RKO (cell line): ENCODE measurements at places on chromosomes 1 and 21.

DNA sequence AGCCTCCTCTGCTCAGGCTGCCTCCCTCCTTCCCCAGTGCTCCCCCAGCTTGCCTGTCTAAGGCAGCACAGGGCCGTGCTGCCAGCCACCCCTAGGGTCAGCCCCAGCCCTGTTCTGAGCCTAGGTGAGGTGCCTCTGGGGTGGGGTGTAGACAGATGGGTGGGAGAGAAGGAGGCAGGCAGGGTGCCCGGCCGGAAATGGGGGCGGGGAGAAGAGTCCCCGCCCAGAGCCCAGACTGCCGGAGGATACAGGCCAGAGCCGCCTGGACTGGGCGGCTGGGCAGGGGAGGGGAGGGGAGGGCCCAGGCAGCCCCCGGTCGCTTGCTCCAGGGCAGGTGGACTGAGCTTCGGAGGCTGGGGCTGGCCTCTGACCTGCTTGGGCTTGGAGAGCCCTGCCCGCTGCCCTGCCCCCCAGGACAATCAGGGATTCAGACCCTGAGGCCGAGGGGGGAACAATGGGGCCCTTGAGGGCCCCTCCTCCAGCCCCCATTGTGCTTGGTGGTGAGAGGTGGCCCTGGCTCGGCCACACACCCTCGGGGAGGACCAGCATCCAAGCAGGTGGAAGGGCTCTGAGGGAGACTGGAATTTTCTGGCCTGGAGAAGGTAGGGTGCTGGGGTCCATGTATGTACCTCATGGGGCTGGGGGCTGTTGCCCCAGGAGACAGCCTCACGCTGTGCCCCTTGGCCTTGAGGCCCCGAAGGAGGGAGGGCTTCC lies at the start of gene GJC2:
Gene GJC2, plus strand, starts transcription at position 525 of the 714 bp plus-strand sequence. CDS start 7,829 bp downstream, outside the sequence.
- DNase-seq = no peak

- DNase-seq = no peak
These were observed 770 bp upstream of the RC3H1 start for GRCh38 chr1:174022976-174023277.

DNA sequence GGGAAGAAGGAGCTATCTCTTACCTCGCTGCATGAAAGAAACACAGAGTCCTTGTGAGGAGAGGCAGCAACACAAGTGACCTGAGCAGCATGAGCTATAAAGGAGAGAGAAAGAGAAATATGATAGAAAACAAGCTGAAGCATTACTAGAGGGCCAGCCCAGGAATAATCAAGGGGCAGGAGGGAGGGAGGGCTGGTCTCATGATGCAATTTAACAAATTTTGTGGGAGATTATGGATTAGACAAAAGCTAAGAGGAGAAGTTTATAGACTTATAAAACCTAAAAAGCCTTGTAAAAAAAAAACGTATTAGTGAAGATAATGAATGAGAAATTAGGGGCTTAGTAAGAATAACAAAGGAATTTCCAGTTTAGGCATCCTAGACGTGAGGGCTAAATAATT lies 5.0 kb downstream of the WDR77 start:
- DNase-seq = no peak

- DNase-seq = no peak
These were observed 5.6 kb upstream of the BSND start for GRCh38 chr1:54993140-54993539.

DNA sequence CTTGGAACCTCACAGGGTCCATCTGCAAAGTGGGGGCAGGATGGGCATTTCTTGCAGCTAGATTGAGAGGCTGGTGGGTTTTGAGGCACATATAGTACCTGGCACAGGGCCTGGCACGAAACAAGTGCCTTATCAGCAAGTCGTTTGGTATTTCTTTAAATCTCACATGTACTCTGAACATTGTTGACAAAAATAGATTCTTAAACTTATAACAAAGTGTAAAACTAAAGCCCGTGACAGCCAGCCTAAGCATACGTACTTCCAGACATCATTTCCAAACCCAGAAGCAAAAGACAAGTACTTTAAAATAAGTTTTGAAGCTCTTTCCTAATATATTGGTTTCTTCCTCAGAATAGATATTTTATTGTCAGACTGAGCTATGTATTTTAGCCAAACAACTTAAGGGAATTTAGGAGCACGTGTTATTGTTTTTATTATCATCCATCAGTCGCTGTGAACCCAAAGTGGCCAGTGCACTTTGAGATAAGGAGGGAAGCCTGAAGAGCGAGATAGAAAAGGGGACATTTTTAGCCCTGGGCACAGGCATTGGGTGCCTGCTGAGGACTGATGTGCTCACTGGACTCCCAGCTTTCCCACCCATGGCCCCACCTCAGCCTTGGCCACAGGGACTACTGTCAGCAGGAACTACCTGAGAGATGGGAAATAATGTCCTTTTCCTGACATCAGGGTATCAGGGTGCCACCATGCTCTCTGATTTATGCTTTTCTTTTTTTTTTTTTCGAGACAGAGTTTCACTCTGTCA lies 3.0 kb downstream of the FBLIM1 start:
- DNase-seq = no peak

DNA sequence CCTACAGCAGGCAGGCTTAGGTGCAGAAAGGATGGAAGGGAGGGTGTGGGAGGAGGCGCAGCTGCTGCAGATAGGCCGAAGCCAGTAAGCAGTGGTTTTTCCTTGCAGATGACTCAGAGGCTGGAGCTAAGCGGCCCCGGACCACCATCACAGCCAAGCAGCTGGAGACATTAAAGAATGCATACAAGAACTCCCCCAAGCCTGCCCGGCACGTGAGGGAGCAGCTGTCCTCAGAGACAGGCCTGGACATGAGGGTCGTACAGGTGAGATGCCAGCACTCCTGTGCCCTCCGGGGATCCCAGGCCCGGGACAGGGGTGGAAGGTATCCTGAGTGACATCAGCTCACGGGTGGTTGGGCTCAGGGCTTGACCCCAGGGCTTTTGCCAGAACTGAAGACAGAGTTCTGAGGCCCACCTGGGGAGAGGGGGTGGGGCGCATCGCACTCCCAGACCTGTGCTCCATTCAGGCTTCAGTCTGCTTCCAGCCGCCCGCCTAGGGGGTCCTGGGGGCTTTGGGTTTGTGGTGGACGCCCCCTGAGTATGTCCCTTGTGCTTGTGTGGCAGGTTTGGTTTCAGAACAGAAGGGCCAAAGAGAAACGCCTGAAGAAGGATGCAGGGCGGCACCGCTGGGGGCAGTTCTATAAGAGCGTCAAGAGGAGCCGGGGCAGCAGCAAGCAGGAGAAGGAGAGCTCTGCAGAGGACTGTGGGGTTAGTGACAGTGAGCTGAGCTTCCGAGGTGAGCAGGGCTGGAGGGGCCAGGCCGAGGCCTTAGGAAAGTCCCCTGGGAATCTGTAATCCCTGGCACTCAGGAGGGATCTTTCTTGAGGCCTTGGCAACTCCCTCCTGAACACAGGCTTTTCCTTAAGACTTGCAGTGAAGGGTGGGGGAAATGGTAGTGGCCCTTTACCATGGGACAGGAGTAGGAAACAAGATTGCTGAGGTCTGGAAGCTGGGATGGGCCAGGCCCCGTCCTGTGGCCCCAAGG lies 41.5 kb downstream of the LHX4 start:
- no peak for DNase-seq

DNA sequence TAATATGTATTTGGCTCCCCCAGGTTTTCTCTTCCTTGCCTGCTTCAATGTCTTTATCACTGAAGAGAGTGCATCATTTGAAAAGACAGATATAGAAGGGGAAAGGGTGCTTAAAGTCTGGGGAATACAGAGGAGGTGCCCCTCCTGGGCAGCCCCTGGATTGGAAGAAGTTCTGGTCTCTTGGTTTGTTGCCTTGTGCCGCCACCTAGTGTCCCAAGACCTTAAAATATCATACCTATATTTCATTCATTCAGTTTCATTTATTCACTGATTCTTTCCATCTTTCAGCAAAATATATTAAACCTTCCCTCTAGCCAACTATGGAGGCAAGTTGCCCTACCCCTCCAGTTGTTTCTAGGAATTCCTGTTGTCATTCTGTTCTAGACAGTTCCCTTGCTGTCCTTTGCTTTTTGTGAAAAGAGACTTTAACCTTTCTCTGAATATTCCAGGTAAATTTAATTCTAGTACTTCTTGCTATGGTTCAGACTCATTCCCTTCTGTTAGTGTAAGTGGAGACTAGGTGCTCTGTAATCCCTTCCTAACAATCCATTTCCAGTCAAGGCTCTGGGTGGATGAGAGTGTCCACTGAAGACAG lies 56.1 kb downstream of the MEF2D start:
- DNase-seq = peak; percentile 57

DNA sequence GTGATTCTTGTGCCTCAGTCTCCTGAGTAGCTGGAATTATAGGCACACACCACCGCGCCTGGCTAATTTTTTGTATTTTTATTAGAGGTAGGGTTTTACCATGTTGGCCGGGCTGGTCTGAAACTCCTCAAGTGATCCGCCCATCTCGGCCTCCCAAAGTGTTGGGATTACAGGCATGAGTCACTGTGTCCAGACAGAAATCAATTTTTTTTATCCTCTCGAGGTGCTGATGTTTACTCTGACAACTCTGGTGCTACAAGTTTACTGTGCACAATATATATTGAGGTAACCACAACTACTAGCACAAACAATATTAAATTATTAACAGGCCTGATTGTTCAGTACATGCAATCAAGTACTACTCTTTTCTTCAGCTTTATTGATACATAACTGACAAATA lies 39.7 kb downstream of the F13B start:
- DNase-seq = no peak

DNA sequence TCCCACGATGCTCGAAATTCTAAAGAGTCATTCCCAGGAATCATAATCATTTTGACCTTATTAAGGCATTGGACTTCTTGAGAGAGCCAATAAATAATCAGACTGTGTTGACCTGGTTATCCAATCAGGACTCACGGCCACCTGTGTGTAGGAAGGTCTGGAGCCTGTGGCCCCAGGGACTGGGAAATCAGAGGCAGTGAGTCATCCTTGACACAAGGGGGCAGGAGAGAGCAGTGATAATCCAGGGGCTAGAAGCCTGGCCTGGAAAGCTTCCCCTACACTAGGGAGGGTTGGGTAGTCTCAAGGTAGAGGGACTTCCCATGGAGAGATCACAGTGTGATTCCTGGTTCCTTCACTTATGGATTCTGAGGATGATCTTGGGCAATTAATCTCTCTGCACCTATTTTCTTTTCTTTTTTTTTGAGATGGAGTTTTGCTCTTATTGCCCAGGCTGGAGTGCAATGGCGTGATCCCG lies 4.7 kb downstream of the MR1 start:
- DNase-seq = peak; percentile 53

DNA sequence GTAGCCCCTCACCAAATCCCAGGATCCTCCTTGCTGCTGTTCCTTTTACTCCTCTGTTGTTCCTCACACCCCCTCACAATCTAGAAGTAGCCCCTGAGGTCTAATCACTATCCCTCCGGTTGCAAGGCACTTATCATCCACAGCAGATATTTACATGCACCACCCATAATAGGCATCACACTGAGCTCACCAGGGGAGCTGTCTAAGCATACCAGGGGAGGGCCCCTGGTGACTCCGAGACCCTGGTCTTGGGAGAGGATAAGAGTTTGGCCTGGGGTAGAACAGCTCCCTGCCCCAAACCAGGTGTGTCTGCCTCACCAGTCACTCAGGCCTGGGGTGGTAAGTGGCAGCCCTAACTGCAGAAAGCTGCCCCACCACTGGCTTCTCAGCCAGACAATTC lies 37.3 kb upstream of the ZC3H12A start:
- no peak for DNase-seq

DNA sequence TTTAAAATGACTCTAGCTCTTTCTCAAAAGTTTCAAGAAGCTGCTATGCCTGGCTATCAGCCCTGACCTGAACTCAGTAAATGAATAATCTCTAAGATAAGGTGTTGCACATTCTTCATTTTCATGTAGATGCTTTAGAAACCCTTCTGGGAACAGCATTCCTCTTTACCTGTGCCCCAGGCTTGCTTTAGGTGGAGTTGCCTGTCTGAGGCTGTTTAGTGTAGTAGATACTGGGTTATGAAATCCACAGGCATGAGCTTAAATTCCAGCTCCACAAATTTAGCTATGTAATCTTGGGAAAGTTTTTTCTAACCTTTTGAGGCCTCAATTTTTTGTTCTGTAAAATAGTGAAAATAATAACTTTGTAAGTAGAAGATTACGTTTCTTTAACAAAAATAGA lies 41.6 kb downstream of the ATP6V1G3 start:
- no peak for DNase-seq
